NCI-H2029 treated with DMSO at 0.1 percent for 48 hours (cell line): ENCODE measurements at places on chromosomes 5 and 9.
A peak's percentile ranks its signal among the peaks of the same experiment; 100 is the strongest.

DNA sequence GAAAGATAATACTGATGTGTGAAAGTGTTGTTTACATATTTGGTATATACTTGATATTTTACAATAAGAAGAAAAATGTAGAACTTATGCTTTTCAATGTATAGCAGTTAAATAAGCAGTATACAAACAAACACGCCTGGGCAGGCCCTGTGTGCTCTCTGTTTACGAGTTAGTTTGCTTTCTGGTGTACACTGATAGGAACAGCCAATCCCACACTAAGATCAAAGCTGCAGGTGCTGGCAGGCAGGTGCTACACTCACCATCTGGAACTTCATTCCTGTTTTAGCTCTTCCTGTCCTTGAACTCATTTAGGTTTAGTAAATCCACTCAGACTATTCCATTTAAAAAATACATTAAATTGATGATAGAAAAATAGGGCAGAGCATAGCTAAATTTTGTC is 614.7 kb upstream of the ST8SIA4 start:
- DNase-seq: no peak

GRCh38 chr9:942805-943580 is 33.5 kb upstream of the DMRT3 start:
- DNase-seq: peak; percentile 83

DNA sequence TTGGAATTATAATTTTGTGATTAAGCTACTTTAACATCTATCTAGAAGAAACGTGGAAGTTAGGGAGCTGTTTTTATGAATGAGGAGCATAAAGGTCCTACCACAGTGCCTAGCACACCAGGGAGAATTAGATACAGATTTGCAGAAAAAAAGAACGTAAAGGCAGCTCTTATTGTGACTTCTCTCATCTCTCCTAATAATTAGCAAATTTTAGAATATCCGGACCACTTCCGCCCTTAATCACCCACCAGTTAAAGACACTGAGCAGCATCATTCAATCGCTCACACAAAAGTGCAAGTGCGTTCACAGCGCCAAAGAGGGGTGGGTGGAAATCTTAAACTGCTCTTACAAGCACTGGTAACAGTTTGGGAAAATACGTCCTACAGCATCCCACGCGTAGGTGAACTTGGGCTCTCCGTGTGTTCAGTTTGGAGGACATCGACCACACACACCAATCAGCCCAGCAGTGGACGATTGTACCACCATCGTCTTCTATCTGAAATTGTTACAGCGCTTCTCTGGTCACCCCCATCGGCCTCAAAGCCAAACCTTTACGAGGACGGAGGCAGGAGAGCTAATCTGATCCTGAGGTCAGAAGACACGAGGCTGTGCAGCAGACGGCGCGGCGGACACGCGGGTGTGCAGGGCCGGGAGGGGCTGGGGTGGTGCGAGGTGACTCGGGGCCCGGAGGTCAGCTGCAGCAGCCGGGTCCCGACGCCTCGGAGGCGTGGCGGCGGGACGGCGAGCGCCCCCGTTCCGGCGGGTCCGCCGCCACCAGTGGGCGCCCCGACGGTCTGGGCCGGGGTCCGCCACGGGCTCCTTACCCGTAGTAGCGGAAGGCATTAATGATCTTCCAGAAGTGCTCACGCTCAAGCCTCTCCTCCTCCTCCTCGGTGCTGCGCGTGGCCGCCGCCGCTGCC is 646 bp downstream of the CARNMT1 start:
- no peak for DNase-seq

DNA sequence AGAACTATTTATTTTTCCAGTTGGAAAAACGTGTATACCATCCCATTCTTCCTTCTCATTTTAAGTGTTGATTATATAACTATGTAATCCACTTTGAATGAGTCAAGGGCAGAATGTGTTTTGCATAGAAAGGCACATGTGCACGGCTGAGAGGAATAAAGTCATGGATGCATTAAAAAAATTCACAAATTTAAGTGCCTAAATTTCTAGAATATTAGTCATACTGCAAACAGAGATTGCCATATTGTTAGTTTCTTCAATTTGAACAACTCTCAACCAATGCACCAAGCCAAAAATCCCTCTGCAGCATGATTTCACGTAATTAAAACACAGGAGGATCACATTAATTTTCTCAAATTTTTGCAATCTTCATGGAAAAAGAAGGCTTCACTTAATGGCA is 166.3 kb downstream of the MPDZ start:
- DNase-seq: no peak

- DNase-seq: peak; percentile 28
Measured at GRCh38 chr9:32581512-32582143, 8.7 kb upstream of the NDUFB6 start.
